ENCODE measurements at places on chromosomes 6 and 20. TPM values are rescaled to one million over a fixed set of nuclear protein-coding genes. Genes with fewer than 3 reads are reported as not detected.

DNA sequence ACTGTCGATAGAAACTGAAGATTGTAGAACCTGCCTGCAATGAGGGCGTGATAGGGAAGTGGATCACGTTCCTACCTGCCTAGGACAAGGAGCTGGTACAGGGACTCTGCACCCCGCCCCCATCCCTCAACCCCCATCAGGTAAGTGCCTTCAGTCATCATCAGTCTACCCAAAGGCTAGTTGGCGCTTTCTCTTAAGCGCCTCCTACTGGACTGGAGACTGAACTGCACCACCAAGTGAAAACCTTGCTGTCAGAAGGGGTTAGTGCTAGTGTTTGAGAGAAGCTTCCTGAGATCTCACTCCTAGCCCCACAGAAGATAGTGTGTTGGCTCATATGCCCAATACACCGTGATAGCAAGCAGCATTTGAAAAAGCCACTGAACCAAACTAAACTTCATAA, 706.5 kb upstream of the MAN1A1 start:
- no peak for DNase-seq

Gene TRIM10
- polyA plus RNA-seq, result not detected

DNA sequence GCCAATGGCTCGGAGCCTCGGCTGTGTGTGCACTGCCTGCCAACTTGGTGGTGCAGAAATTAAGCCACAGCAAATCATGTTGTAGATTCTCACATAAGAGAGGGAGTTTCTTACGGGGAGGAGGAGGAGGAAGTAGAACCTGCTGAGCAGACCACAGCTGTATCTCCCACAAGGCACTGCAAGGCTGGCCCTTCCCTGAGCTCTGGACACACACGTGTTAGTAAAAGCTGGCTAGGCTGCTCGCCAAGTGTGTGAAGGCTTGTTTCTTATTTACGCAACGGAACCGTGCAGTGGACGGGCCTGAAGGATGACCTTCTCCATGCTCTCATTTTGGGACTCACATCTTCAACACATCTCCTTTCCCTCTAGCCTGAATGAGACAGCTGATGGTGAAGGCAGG, 15.7 kb upstream of the QKI start:
- DNase-seq, result no peak

- no peak for DNase-seq
Observed at GRCh38 chr6:144922120-144922722, 637.1 kb downstream of the UTRN start.

- no peak for DNase-seq
Observed at GRCh38 chr6:154425034-154425433, 68.4 kb upstream of the IPCEF1 start.

DNA sequence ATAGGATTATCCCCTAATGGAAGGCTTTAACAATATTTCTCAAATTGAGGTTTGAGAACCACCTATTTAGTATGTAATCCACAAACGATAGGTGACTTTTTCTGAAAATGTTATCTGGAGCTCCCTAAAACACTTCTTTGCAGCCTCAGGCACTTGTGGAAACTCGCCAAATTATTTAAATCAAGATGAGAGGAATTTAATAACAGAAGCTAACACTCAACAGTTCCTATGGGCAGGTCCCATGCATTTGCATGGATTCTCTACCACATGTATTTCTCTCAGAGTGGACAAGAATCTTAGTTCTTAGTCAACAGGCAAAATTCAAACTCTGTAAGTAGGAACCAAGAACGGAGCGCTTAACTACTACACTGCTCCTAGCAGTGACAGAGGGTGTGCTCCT, 20.7 kb downstream of the SOX4 start:
- DNase-seq, result no peak

Gene THBS2
- polyA plus RNA-seq, result 0.06 TPM

GRCh38 chr6:46704562-46704961, 16.9 kb downstream of the TDRD6 start:
- DNase-seq, result no peak

DNA sequence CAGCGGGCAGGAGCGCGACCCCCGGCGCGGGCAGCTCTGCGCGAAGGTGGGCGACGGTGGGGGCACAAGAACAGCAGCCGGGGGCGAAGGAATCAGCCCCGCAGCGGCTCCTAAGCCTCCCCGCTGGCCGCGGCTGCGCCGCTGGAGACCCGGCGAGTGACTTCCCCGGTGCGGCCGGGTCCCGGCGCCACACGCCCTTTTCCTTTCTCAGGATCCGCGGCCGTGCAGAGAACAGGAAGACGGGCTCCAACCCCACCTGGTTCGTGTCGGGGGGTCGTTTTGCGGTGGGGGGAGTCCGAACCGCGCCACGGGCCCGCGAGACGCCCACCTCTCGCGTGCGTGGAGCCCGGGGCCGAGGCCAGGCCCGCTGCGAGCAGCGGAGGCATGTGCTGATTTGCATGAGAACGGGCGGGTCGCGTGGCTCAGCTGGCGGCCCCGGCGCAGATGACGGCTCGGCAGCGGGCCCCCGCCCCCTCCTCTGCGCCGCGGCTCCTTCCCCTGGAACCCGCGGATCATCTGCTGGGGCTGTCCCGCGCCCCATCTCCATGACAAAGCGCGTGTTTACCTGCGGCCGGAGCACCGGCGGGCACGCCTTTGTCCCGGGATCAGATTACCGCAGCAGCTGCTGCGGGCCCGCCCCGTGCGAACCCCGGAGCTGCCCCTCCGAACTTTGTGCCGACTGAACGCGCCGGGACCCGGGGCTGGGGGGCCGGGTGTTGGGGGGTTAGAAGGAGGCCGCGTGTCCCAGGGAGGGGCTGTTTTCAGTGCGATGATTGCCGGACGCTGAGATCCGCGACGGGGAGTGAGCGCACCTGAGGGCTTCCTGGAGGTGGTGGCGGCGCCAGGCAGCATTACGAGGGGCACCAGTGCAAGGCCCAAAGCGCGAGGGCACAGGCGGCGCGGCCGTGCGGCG, 4.9 kb upstream of the DLL1 start:
- no peak for DNase-seq

Gene CASP8AP2
- 42.5 TPM for polyA plus RNA-seq

GRCh38 chr6:14053811-14054210, 63.8 kb upstream of the CD83 start:
- no peak for DNase-seq

DNA sequence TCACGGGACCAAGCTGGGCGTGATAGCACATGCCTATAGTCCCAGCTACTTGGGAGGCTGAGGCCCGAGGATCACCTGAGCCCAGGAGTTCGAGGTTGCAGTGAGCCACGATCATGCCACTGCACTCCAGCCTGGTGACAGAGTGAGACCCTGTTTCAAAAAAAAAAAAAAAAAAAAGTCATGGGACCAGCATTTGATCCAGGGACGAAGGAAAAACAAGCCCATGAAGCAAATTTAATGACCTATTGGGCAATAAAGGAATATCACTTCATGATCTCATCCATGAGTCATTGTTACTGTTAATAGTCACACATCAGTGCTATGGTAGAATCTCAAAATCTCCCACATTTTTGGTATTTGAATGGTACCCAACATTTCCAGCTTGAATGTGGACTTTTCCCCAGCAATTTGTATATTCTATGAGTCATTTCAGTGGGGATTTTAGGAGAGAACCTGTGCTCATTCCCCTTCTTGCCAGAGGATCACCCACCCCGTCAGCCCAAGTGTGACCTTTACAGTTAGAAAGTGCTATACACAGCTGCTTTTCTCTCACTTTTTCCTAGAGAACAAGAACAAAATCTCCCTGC, 8.5 kb upstream of the SOD2 start:
- DNase-seq, result no peak

DNA sequence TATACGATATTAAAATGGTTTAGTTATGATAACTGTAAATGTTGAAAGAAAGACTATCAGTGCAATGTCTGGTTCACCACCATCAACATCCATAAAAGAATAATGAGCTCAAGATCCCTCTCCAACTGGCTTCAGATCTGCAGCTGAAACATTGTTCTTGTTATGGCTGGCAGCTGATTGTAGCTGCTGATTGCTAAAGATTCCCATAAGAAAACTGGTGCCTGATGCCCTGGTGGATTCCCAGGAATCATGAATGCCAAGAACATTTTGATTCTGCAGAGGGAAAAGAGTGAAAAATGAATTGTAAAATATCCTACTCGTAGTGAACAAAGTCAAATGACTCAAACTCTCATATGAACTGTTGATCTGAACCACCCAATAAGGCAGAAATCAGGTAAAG, 1160.2 kb downstream of the EPHA7 start:
- DNase-seq, result no peak

- DNase-seq, result no peak
Observed at GRCh38 chr6:40956936-40957335, 82.1 kb downstream of the UNC5CL start.

- no peak for DNase-seq
Observed at GRCh38 chr6:147974376-147974775, 368.3 kb upstream of the SASH1 start.

Gene PRRT1
- polyA plus RNA-seq, result 3.6 TPM

Gene SULF2
- 1.4 TPM for polyA plus RNA-seq

DNA sequence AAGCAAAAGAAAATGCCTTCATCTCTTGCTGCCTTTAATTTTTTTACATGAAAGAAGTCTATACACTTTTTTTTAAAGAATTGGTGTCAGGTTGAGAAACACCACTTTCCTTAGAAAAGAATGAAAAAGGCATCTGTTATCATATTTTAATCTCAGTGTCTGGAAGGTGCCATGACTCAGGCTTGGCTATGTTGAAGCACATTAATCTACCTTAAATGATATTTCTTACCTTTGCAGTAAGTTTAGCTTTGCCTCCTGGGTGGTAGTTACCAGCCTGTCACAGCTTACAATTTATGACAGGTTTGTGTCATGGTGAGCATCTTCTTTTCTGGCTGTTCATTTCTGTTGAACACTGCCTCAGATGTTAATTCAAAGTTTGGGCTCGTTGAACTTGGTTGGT, 95.3 kb downstream of the RTN4IP1 start:
- no peak for DNase-seq

GRCh38 chr6:112983713-112984261, 636.7 kb downstream of the RFPL4B start:
- DNase-seq, result no peak

DNA sequence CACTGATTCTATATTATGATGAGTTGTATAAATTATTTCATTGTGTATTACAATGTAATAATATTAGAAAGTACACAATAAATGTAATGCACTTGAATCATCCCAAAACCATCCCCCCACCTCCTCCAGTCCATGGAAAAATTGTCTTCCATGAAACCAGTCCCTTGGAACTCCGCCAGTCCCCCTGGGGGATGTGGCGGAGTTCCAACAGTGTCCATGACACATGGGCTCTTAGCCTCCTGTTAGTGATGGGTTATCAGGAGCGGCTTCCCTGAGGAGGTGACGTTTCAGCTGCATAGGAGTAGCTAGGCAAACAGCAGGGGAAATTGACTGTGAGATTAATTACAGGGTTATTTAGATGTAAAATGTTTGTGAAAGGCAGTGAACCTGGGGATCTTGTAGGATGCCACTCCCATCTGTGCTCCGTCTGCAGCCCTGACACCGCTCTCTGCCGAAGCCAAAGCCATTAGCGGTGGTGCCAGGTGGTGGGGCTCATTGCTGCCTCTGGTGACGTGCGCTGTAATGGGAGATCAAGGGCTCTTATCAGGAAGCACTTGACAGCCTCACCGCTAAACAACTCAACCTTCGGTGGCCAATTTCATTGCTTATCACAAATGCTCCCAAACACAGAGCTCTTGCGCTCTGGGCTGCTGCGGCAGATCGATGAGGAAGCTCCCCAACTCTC, 81.6 kb upstream of the MC3R start:
- DNase-seq, result no peak

GRCh38 chr6:89323511-89323971, 8.4 kb upstream of the GABRR2 start:
- no peak for DNase-seq

Gene AGPAT4
- 1.1 TPM for polyA plus RNA-seq

Gene LKAAEAR1
- polyA plus RNA-seq, result not detected

Gene TTK
- polyA plus RNA-seq, result 0.30 TPM

Gene TNXB
- polyA plus RNA-seq, result not detected

Gene MAP7
- polyA plus RNA-seq, result not detected

- no peak for DNase-seq
Observed at GRCh38 chr20:62232770-62233645, 5.3 kb upstream of the OSBPL2 start.

- DNase-seq, result no peak
Observed at GRCh38 chr6:107652526-107653182, 162.7 kb downstream of the SOBP start.

- no peak for DNase-seq
Observed at GRCh38 chr6:37279366-37280134, 21.6 kb upstream of the TMEM217 start.

Gene C4B
- polyA plus RNA-seq, result not detected

DNA sequence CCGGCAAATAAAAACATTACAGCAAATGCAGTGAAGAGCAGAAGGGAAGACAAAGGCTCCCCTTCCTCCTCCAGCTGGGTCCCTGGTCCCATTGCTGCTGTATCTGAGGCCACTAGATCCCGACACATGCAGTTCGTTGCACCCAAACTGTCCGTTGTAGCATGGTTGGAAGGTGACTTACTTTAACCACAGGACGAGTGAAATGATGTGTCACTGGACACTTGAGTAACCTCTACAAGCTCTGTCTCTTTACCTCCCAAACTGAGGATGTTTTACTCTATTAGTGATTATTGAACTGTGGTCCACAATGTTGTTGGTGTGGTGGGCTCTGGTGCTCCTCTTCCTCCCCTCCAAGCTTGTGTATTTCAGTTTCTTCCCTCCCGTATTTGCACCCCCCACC, 46.2 kb upstream of the ARMH2 start:
- DNase-seq, result no peak

Gene NRM
- polyA plus RNA-seq, result 3.7 TPM

Gene FOXC1
- polyA plus RNA-seq, result not detected

Gene CLPSL2
- polyA plus RNA-seq, result not detected

DNA sequence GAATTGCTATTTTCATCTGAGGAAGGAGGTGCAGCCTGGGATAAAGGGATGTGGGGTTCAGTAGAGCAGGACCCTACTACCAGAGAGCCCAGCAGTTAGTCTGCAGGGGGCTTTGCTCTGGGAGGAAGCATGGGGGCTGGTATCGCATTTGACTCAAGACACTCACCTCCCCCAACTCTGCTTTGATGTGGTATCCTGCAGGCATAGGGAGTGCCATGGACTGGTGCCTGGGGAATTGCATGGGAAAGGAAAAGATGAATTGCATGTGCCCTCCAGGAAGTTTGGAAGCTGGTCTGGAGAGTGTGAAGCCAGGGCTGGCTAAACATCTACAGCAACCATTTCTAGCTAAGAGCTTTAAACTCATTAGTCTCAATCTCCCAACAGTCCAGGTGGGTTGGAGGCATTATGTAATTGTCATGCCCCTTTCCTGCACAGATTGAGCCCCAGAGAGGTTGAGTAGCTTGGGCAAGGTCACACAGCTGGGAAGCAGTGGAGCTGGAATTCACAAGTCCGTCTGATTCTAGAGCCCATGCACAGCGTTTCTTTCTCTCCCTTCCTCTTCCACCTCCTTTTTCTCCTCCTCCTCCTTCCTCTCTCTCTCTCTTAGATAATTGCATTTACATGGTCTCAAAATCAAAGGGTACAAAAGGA, 26.2 kb upstream of the PNPLA1 start:
- no peak for DNase-seq

Gene B4GALT5
- polyA plus RNA-seq, result 0.73 TPM
